ENCODE measurements at places on chromosomes 11 and 22. TPM values are rescaled to one million over a fixed set of nuclear protein-coding genes. Genes with fewer than 3 reads are reported as not detected.

SLC2A11 gene
- total RNA-seq: 10.7 TPM

YWHAH gene
- 224 TPM for total RNA-seq

- no peak for DNase-seq
- no peaks in the 10 kb centered on the region for H3K27me3 ChIP-seq
- H3K36me3 ChIP-seq: peaks cover 19% of the 10 kb centered on the region
- no peak overlapping the region for H3K27ac ChIP-seq
- H3K4me3 ChIP-seq: no peak overlapping the region
These were observed 2.7 kb downstream of the ACO2 start for GRCh38 chr22:41471568-41471967.

DNA sequence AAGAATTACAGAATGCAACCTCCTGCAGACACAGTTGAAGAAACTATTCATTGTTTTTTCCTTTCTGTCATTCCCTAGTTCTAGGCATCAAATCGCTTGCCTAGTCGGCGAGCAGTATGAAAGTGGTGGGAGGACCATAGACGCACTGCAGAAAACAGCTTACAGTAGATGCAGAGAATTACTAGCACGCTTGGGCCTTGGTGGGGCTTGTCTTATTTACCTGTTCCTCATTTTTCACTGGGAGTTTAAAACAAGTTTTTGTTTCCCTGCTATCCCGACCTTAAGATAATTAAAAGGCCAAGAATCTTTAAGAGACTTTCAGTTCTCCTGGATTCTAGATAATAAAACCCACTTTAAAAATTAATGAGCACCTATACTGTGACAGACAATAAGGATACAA is 713 bp upstream of the ARL14EP start:
- peak overlapping the region; percentile 98 for H3K4me3 ChIP-seq
- H3K27me3 ChIP-seq: peaks cover 2% of the 10 kb centered on the region
- peaks cover 10% of the 10 kb centered on the region for H3K36me3 ChIP-seq

- no peak for DNase-seq
- no peaks in the 10 kb centered on the region for H3K4me1 ChIP-seq
- H3K4me3 ChIP-seq: no peak overlapping the region
- no peaks in the 10 kb centered on the region for H3K36me3 ChIP-seq
- H3K27me3 ChIP-seq: no peaks in the 10 kb centered on the region
- H3K27ac ChIP-seq: no peak overlapping the region
These were observed 1000.0 kb upstream of the CHORDC1 start for GRCh38 chr11:91222830-91223229.

DNA sequence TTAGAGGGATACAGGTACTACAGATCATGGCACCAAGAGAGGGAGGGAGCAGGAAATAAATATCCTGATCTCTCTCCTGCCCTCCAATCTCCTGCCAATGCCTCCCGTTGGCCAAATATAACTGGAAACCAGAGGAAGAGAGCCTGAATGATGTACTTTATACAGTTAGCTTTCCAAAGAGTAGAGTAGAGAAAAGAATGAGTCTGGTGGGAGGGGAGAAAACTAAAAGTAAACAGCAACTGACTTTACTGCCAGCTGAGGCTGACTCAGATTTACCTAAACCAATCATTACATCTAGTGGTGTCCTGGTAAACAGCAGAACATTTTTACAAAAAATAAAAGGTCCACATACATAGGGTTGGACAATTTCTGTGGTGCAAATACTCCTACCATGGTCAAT is 5.1 kb downstream of the MPZL3 start:
- peaks cover 29% of the 10 kb centered on the region for H3K36me3 ChIP-seq
- DNase-seq: no peak
- H3K4me3 ChIP-seq: no peak overlapping the region
- peak overlapping the region; percentile 74 for H3K27ac ChIP-seq

DNA sequence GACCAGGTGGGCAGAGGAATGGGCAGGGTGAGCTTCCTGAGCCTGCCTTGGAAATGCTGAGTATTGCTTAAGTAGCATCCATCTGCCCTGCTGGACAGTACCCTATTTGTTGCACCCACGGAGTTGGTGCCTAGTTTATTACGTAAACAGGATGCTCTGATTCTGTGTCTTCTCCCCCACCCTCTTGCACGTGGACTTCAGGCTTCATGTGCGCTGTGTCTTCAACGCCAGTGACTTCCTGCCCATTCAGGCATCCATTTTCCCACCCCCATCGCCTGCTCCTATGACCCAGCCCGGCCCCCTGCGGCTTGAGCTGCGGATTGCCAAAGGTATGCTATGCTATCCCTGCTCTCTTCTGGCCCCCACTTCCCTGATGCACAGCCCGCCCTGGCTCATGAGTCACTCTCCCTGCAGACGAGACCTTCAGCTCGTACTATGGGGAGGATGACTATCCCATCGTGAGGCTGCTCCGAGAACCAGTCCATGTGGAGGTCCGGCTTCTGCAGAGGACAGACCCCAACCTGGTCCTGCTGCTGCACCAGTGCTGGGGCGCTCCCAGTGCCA is 5.7 kb downstream of the ZP1 start:
- H3K36me3 ChIP-seq: peaks cover 4% of the 10 kb centered on the region
- H3K4me3 ChIP-seq: no peak overlapping the region
- H3K27ac ChIP-seq: no peak overlapping the region
- H3K4me1 ChIP-seq: peaks cover 62% of the 10 kb centered on the region
- no peak for DNase-seq

Data from activated CD8-positive, alpha-beta memory T cell treated with anti-CD3 and anti-CD28 coated beads, Interleukin-2, amount 10 ng/mL, durations not matched to agents 7 days and 5 days (primary cell).